Stimulated activated CD4-positive, alpha-beta T cell treated with anti-CD3 and anti-CD28 coated beads, Interleukin-1b, Interleukin-23, amount 100 ng/mL, for 4 hours (primary cell): ENCODE measurements at places on chromosomes 5 and 9.

- no peak for DNase-seq
These were observed 45.7 kb downstream of the ITGA2 start for GRCh38 chr5:53034832-53035231.

- DNase-seq, result no peak
These were observed 88.6 kb downstream of the KCNN2 start for GRCh38 chr5:114450437-114450836.

GRCh38 chr9:120755810-120756434 lies 37.3 kb downstream of the FBXW2 start:
- DNase-seq, result peak; percentile 78

DNA sequence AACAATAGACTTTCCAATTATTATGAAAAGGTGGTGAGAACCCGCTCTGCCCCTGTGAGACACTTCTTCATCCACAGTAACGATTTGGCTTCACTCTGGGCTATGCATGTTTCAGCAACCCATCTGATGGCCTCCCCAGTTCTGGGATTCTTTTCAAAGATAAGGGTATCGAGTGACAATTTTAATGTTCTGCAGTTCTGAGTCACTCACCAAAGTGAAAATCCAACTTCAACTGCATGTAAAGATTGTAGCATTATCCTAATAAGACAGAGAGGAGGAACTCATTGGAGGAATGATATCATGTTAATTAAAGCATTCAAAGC lies 1078.3 kb upstream of the SEMA6A start:
- DNase-seq, result no peak

- DNase-seq, result no peak
These were observed 3.4 kb downstream of the RPL37 start for GRCh38 chr5:40831346-40832210.
